ENCODE measurements at places on chromosomes 3 and 15.
A peak's percentile ranks its signal among the peaks of the same experiment; 100 is the strongest.

- peak; percentile 33 for DNase-seq
Observed at GRCh38 chr15:43516185-43516584, 1.2 kb upstream of the MAP1A start.

DNA sequence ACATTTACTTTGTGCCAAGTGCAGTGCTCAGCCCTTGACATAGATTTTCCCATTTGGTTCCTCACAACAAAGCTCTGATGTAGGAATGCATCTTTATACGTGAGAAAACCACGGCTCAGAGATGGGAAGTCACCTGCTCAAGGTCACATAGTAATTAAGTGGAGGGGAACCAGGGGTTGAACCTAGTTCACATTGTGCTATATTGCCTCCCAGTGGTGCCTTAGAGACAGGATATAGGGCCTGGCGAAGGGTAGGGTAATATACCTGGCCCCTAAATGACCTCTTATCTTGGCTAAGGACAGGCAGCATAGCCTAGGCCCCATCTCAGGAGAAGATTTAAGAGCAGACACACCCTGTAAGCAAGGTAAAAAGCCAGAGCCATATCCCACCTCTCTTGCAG is 71.5 kb downstream of the FOXP1 start:
- no peak for DNase-seq

DNA sequence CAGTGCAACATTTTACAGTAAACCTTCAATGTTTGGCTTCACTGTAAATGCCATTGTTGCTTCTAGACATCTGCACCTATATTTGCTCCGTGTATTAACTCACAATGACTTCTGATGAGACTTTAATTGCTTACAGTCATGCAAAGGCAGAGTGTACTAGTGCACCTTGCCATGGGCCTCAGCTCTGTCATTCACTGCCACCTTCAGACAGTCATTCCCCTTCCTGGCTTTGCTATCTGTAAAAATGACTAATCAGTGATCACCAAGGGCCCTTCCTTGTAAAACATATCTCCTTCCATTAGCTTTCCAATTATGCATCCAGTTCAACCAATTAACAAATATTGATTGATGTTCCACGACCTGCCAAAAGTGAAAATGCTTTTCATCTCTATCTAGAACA is 120.3 kb downstream of the ARRDC4 start:
- no peak for DNase-seq

DNA sequence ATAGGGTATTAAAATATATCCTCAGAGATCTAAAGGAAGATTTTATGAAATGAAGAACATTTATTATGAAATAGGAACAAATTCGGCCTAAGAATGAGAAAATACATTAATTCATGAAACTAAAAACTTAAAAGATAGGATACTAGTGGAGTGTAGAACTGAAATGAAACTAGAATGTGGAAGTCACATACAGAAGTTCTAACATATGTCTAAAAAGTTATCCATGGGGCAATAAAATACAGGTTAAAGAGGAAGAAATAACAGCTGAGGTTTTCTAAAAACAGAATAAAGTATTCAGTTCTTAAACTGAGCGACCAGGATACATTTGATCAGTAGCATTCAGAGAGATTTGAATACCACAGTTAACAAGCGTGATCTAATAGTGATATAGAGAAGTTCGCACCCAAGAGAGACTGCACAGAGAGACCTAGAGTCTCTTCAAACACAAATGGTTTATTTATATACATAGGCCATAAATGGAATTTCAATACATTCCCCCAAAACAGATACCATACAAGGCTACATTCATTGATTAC is 85.9 kb downstream of the FEZF2 start:
- DNase-seq, result no peak

DNA sequence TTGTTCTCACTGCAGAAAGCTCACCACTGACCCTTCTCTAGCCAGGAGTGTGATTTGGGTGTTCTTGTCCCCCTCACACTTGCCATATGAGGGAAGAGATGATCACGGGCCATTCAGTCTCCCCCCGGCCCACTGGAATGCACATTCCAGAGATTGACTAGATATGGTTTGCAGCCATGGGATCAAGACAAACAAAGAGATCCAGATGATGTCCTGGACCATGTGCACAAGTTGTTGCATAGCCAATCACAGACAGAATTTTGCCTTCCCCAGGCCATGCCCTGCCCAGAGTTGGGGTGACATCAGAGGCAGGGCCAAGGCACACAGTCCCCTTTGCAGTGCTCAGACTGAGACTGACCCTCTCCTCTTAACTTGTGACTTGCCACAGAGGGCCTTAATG is 14.8 kb downstream of the MUC13 start:
- peak; percentile 62 for DNase-seq

DNA sequence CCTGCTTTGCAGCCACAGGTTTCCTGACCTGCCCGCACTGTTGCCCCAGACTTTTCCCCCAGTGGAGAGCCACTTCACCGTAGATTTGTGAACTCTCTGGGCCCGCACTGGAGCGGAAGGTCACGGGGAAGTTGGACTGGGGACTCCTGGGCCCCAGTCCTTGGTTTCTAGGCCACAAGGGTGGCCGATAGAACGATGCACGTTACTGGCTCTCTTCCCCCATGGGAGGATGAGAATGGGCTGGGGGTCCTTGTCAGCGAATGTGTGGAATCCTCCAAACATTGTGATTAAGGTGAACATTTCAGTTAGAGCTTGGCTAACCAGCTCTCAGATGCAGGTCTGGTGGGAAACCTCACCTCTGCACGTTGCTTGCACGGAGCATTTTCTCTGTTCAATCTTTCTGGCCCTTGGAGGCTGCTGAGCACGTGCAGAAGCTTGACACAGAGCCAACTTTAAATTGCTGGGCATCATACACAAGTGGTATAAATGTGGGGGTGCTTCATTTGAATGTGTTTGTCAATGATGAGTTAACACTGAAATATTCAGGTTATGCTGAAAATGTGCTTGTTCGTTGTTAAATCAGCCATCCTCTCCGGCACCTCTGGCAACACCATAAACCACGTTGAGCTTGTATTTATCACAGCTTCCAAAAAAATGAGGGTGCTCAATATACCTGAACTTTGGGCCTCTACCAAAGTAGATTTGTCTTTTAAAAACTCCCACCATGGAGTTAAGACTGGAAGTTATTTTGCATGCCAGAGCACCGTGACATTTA is 976 bp downstream of the DIS3L start:
- peak; percentile 86 for DNase-seq

GRCh38 chr3:182606905-182607504 is 186.3 kb upstream of the ATP11B start:
- DNase-seq, result no peak

GRCh38 chr3:55620351-55621025 is 133.4 kb upstream of the WNT5A start:
- peak; percentile 12 for DNase-seq

GRCh38 chr3:160312014-160312624 is 86.9 kb downstream of the C3orf80 start:
- DNase-seq, result no peak

GRCh38 chr15:70088455-70088854 is 9.3 kb downstream of the TLE3 start:
- no peak for DNase-seq

GRCh38 chr3:188349933-188350332 is 196.0 kb downstream of the LPP start:
- DNase-seq, result no peak

GRCh38 chr3:170532573-170532972 is 53.3 kb downstream of the SLC7A14 start:
- DNase-seq, result no peak

GRCh38 chr15:36595611-36596010 is 16.2 kb downstream of the CDIN1 start:
- DNase-seq, result no peak

GRCh38 chr3:46504789-46505188 is 7.0 kb downstream of the RTP3 start:
- no peak for DNase-seq

DNA sequence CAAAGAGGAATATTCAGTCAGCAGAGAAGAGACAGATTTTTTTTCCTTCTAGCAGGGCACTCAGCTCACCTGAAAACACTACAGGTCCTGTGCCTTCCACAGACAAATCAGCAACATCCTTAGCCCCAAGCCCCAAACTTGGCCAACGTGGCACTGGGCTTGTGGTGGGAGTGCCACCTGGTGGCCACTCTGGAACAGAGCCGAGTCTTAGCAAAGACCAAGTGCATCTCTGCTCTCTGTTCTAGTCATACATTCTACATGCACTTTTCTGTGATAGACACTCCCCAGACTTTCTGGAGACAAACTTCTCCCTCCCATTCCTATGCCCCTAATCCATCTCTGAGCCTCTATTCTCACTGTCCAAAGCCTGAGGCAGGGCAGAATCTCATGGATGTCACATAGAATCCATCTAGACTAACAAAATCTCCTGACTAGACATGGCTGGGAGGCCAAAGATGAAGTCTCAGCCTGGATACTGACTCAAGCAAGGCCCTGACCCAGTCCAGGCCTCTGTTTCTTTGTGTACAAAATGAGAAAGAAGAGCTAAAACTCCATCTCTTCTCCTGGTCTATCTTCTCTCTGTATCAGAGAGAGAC is 5.1 kb upstream of the SEMA7A start:
- peak; percentile 64 for DNase-seq

DNA sequence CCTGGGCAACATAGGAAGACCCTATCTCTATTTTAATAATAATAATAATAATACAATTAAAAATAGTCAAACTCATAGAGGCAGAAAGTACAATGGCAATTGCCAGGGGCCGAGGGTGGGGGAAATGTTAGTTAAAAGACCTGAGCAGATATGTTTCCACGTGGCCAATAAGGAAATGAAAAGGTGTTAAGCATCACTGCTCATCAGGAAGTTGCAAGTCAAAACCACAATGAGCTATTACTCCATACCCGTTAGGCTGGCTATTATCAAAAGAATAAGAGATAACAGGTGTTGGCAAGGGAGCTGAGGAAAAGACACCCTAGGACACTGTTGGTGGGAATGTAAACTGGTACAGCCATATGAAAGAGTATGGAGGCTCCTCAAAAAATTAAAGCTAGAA is 60.4 kb upstream of the PRSS50 start:
- no peak for DNase-seq

DNA sequence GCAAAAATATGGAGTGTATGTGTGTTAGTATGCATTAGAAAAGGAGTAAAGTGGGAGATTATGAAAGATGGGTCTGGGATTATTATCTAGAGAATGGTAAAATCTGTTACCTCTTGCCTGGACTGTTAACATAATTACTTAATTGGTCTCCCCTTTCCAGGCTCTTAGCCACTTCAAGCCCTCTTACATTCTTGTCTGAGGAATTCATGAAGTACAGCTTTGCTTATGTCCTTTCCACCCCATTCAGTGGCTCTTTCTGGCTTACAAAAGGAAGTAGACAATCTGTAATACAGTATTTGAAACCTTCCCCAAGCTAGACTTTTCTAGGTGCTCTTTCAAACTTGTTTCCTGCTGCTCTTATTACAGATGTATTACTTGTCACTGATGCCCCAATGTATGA is 129.8 kb downstream of the MBNL1 start:
- DNase-seq, result no peak

GRCh38 chr3:133855002-133855370 is 40.7 kb downstream of the RAB6B start:
- DNase-seq, result no peak

GRCh38 chr3:196604548-196604947 is 34.9 kb upstream of the NRROS start:
- DNase-seq, result no peak

DNA sequence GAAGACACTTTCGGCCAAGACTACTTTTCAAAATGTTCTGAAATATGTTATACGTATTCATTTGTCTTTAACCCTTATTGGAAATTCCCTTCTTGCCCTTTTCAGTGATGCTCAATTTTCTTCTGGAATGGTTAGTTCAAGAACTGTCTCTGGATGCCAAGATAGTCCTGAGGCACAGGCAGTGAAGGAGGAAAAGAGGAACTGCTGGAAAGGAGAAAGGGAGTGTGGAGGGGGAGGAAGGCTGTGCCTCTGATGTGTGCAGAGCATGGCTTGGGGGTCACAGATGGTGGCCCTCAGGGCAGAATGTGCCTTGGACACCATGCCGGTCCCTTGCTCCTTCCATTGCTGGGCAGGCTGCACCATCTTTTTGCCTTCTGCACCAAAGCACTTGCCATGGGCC is 73.7 kb downstream of the CEP63 start:
- DNase-seq, result no peak

Measured in HFFc6 (cell line).